CD4-positive, alpha-beta T cell treated with Interleukin-17A for 4 hours (primary cell): ENCODE measurements at places on chromosomes 11 and 22.

DNA sequence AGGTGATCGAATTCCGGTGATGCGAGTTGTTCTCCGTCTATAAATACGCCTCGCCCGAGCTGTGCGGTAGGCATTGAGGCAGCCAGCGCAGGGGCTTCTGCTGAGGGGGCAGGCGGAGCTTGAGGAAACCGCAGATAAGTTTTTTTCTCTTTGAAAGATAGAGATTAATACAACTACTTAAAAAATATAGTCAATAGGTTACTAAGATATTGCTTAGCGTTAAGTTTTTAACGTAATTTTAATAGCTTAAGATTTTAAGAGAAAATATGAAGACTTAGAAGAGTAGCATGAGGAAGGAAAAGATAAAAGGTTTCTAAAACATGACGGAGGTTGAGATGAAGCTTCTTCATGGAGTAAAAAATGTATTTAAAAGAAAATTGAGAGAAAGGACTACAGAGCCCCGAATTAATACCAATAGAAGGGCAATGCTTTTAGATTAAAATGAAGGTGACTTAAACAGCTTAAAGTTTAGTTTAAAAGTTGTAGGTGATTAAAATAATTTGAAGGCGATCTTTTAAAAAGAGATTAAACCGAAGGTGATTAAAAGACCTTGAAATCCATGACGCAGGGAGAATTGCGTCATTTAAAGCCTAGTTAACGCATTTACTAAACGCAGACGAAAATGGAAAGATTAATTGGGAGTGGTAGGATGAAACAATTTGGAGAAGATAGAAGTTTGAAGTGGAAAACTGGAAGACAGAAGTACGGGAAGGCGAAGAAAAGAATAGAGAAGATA, at the start of gene MALAT1:
TSS of gene MALAT1 (plus strand) at position 69 of the 736 bp plus-strand sequence.
- peak; percentile 95 for DNase-seq

DNA sequence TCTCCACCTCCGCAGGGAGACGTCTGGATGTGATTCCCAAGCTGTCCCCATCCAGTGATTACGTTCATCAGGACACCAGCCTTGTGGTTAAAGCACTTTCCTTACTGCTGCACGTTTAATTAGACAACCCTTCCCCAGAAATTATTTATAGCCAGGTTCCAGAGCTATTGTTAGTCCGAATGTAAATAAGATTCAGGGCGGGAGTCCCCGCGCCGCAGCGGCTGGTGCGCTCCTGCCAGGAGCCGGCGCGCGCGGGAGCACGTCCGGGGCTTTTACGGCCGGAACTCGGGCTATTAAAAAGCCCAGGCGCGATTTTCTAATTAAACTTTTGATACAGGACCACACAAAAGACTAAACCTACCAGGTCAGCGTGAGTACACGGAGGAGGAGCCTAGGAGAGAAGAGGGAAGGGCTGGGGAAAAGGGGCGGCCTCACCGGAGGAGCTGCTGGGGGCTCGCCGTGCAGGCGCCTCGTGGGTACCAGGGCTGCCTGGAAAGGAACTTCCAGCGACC, 538.3 kb downstream of the OPCML start:
- no peak for DNase-seq

DNA sequence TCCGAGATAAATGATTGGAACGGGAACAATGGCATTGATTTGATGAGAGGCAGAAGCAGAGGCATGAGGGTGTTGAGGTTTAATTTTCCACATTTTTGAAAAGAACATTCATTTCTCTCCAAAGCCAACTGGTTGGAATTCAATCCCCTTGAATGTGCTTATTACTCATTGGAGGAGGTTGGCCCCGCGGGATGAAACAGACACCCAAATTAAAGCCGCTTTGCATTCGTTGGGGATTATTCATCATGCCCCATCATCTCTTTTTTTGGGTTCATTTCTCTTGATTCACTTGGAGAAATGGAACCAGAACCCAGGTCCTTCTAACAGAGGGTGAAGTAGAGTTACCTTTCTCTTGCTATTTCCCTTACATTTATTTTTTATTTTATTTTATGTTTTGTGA, 47.6 kb upstream of the PARVG start:
- DNase-seq: no peak

DNA sequence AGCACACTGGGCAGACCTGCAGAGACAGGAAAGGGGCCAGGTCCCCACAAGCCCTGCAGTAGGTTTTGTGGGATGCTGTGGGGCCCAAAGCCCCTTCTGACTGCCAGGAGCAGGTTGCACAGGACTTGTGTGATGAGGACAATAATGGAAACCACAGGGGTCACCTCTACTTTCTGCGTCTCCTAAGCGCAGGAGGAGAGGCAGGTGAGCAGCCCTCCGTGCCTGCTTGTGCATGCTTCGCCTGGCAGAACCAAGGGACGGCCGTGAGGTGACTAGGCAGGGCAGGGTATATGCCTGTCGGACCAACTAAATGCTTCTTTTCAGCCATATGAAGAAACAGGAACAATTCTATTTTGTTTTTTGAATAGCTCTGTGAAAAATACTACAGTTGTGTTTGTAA, 77.9 kb upstream of the PITPNB start:
- DNase-seq: no peak

GRCh38 chr11:58060535-58060934, 29.8 kb downstream of the OR6Q1 start:
- no peak for DNase-seq

DNA sequence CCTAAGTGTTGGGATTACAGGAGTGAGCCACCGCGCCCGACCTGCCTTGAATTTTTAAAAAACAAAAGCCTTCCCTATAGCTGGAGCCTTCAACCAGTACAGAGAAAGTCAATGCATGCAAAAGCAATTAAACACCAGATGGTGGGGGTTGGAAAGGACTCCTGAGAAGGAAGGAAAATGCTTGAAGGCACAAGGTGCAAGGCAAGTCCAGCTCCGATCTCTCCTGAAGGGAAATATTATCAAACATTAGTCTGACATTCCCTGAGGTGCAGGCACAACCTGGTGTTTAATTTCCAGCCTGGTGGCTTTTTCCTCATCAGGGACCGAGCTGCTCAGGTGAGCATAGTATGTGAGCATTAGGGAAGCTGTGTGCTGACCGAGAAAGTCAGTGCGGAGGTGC, 12.9 kb upstream of the RAPSN start:
- no peak for DNase-seq

DNA sequence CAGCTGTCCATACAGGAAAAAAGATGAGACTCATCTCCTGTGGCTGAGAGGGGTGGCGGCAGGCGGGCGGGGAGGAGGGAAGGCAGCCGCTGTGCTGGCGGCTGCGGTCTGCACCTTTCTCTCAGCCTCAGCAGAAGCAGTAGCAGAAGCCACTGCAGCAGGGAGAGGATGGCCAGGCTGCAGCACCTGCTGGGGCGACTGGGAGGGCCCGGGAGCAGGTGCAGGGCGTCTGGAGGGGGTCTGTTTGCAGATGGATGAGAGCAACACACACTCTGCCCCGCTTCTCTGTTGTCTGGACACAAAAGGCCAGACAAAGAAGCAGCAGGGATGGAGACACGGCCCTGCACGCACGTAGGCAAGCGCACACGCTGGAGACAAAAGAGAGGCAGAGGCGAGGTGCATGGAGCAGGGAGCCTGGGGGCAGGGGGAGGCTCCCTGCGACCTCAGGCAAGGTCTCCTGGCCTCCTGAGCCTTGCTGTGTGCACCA, 9.3 kb upstream of the MIAT start:
- peak; percentile 73 for DNase-seq
